ENCODE measurements at places on chromosomes 7 and 10.

GRCh38 chr10:5810225-5810624 is 3.0 kb downstream of the GDI2 start:
- DNase-seq, result no peak

GRCh38 chr10:131757285-131758058 is 143.3 kb upstream of the PPP2R2D start:
- DNase-seq, result no peak

- DNase-seq, result no peak
Measured at GRCh38 chr10:121524157-121524817, 74.0 kb downstream of the FGFR2 start.

DNA sequence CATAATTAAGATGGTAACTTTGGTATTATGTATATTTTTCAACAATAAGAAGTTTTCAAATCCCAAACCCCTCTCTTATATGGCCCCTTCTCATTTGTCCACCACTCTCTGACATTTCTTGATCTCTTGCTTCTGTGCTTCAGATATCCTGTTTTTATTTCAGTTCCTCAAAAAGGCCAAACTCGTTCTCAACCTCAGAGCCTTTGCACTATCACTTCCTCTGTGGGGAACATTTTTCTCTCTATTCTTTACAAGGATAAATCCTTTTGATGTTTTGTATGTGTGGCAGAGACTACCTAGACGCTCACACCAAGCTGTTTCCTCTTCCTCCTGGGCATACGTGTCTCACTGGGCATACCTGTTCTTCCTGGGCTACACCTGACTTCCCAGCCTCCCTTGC is 54.2 kb upstream of the FRMD4A start:
- no peak for DNase-seq

- no peak for DNase-seq
Measured at GRCh38 chr10:77800738-77801266, 125.8 kb downstream of the DLG5 start.

DNA sequence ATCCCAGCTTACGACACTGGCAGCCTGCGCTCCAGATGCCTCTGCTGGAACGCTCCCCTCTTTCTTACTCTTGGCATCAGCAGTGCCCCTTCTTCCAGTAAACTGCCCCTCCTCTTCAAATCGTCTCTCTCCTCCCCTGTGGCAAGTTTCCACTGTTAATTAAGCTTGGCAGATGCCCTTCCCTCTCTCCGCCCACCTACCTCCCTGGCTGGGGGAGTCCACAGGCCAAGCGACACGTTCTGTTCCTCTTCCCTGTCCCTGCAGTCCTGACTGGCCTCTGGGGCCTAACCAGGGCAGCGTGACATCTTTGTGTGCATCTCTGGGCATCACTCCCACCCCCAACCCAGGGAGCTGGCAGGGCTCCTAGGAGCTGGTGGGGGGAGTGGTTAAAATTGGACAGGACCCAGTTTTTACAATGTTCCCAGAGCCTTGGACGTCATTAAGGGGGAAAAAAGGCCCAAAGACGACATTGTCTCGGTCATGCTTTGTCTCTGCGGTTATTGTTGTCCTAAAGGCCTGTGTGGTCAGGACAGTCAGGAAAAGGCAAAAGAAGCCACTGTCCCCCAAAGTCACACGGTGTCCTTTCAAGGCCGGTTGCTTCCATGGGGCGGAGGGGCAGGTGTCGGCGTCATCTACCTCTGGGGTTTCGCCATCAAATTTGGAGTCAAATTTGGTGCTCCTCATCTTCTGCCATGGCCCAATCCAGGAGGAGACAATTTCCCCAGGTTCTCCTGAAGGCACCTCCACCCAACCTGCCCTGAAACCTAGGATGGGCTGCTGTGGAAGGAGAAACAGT is 54.2 kb downstream of the DLG5 start:
- DNase-seq, result no peak

DNA sequence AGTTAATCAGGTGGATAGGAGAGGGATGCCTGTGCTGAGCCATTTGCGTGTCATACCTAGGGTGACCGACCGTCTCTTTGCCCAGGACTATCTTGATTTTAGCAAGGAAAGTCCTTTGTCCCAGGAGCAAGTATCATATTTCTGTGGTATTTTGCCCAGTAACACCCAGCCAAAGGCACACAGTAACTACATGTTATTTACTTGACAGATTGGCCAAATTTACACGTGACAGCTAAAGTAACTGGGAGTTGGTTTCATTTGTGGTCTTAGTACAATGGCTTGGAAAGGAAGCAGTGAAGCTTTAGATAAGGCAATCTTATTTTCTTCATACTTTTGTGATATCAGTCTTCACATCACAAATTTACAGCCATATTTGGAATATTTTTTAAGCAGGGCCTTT is 142.1 kb downstream of the JCAD start:
- DNase-seq, result no peak

All from SIG-M5 (cell line).